ENCODE measurements at places on chromosomes 3 and 15.

- DNase-seq = no peak
These were observed at the start of gene INSYN1 for GRCh38 chr15:73753250-73754130. INSYN1 (minus strand) TSS chr15:73753351; CDS start chr15:73751130, 2,221 bp downstream.

GRCh38 chr3:55721716-55722484, 234.8 kb upstream of the WNT5A start:
- DNase-seq = no peak

DNA sequence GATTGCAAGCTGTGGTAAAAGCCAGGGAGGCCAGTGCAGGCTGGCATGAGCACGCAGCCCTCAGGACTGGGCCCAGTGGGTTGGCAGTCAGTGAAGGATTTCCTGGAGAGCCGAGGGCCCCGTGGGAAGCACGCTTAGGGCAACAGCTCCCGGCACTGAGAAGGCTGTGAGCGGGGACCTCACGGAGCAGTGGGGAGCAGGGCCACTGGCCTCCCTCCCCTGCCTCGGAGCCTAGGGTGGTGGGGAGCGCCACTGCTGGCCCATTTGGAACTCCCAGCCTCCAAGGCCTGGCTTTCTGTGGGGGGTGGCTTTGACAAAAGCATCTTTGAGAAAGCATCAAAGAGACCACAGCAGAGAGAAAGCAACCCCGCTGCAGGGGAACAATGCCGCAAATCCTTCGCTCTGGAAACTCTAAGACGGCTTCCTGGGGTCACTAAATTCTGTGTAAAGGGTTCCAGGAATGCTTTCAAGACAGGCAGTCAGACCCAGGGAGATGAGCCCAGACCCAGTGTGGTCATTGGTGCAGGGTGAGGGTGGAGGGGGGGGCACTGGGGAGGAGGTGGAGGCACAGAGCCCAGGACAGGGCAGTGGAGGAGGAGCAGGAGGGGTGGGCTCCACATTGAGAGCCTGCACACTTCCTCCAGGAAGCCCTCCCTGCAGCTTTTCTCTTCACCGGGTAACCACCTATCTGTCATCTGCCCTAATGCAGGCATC, 9.5 kb upstream of the APBA2 start:
- DNase-seq = no peak

GRCh38 chr3:156341831-156342416, 213.0 kb downstream of the SSR3 start:
- no peak for DNase-seq

- no peak for DNase-seq
These were observed 112.6 kb upstream of the KBTBD8 start for GRCh38 chr3:66885326-66886000.

- no peak for DNase-seq
These were observed 13.3 kb downstream of the GRAMD2A start for GRCh38 chr15:72184165-72184811.

DNA sequence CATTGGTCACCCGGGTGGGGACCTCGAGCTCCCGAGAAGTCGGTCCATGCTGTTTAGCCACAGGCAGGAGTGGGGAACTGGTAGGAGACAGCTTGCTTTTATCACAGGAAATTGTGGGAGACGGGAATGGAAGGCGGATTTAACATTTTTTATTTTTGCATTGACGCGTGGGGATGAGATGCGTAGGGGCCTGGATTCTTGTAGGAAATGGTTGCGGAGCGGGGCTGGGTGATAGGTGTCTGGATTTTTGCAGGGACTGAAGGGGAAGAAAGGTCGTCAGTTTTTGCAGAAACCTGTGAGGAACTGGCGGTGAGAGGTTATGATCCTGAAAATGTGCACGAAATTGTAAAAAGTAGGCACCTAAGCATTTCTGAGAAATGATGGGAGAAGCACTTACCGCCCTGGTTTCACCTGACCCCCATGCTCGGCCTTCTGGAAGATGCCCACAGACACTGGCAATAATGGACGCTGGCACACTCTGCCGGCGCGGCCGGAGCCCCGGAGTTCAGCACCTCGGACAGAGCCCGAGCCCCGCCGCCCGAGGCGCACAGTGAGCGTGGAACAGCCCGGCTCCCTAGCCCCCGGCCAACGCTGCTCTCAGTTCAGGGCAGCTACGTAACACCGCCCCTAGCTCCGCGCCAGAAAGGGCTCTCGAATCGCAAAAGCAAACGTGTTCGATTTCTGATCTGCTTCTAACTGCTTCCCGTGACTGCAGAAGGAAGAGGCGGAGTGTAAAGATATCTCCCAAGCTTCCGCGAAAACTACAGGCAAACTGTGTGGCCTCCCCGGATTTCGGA, 928 bp downstream of the ANKRD34C start:
- DNase-seq = peak; percentile 22

- DNase-seq = no peak
These were observed 241.8 kb downstream of the ADAMTS17 start for GRCh38 chr15:100099976-100100375.

GRCh38 chr15:26087881-26088280, 224.8 kb upstream of the ATP10A start:
- no peak for DNase-seq

DNA sequence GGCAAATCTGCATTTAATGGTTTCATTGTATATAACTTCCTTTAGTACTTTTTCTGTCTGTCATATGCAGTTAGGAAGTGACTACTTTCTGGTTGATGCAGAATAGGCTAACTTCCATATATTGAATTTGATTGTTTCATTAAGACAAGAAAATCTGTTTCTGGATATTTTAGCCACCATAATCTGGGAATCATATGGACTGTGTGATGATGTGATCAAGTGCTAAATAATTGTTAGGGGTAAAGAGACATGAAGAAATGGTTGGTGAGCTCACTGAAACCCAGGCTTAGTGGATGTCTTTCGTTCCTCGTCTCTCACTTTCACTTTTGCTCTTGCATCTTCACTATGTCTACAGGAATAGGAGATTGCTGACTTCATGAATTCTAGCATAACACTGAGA, 3.5 kb upstream of the MNS1 start:
- no peak for DNase-seq

DNA sequence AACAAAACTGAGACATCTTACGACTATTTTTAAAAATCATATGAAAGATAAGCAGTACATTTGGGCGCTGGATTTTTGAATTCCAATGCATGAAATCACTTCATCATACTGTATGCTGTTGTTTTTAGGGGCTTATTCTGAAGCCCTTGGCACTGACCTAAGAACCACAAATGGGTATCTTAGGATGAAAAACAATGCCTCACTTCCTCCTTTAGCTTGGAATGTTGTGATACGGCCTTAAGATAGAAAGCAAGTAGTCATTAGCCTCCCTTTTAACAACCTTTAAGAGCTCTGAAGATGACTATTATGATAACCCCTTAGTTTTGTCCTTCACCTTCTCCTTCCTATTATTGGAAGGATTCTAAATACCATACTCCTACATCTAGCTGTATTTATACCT, 289.8 kb downstream of the ARPP21 start:
- no peak for DNase-seq

- no peak for DNase-seq
These were observed 159.7 kb upstream of the MBNL1 start for GRCh38 chr3:152109038-152109437.

DNA sequence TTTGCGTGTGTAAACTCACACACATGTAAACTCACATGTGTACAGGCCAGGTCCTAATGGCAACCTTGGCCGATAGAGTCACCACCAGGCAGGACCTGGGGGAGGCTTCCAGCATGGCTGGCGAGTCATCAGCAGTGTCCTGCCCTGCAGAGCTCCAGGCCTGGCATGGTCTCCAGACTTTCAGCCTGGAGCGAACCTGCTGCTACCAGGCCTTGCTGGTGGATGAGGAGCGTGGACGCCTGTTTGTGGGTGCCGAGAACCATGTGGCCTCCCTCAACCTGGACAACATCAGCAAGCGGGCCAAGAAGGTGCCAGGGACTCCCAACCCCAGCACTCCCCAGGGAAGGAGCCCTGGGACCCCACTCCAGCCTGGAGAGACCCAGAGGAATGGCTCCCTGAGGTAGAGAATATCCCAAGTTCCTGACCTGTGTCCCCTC, 1.0 kb downstream of the SEMA3B start:
- DNase-seq = no peak

DNA sequence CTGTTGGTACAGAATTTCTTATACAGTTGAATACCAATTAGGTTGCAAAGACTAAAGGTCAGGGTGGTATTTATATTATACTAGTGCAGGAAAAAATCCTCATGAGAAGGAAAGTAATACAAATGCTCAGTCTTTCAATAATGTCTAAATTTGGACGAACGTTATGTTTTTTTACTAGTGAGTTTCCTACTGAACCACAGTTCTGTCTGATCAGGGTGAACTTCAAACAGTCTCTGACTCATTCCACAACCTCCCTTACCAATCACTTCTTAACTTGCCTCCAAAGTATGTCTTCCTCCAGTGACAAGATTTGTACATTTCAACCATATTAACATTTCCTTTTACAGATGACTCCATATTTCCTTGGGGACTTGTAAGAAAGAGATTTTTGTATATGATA, 3.4 kb downstream of the TMEM212 start:
- DNase-seq = no peak

DNA sequence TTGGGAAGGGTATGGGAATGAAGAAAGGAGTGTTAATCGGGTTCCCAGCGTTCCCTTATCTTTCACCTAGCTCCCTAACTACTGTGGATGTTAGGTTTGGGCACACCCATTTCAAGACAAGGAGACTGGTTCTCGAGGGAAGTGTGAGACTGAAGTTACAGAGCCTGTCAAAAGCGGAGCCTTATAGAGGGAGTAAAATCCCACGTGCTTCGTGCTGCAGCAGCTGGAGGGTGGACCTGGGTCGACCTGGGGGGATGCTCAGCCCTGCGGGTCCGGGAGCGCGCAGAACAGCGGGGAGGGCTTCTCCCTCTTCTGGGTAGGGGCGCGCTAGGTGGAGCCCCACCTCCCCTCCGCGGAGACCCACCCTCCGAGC, 314 bp upstream of the TMED3 start:
- DNase-seq = no peak

- no peak for DNase-seq
These were observed 4.8 kb upstream of the TFDP2 start for GRCh38 chr3:142154186-142154585.

DNA sequence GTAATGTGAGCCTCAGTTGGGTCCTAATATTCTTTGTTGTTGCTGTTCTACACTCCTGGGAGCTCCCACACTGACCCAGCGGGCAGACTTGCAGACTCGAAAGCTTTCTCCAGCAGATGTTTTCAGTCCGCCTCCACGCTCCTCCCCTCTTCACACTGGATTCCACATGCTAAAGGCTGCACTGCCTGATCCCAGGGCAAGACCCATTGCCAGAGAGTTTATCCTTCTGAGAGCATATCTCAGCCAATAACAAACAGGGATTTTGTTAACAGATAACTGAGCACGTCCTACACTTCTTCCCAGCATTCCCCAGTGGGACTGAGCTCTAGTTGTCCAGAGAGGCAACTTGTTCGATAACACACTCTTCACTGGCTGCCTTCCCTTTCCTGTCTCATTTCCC, 8.0 kb upstream of the COL6A6 start:
- no peak for DNase-seq

- DNase-seq = no peak
These were observed 61.5 kb downstream of the LRRC49 start for GRCh38 chr15:70954171-70954570.

DNA sequence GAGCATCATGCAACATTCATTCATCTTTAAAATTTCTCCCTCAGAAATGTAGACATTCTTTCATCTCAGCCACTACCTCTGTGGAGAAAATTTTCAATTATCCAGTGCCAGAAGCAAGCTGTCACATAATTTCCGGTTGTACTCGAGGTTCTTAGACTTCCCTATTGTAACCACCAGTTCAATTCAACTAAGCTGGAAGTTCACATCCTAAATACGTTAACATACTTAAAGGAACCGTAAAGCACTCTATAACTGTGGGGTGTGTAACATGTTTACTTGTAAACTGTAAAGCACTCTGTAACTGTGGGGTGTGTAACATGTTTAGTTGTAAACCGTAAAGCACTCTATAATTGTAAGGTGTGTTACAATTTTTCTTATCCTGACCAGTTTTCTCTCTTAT, 150.3 kb downstream of the PLCL2 start:
- no peak for DNase-seq

DNA sequence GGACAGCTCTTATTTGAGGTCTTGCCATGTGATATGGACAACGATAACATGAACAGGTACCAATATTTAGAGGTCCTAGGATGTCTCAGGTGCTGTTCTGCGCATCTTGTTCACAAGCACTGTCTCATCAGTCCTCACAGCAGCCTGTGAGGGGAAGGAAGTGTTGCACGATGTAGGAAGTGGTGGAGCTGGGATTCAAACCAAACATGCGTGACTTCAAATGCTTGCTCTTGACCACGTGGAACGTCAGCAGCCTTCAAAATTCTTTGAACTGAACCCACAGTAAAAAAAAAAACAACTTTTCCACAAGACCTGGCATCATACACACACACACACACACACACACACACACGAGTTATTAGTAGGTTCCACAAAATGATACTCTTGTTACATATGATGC, 153.4 kb upstream of the SMAD3 start:
- DNase-seq = no peak

- DNase-seq = no peak
These were observed 842 bp downstream of the PCCB start for GRCh38 chr3:136250903-136251460.

DNA sequence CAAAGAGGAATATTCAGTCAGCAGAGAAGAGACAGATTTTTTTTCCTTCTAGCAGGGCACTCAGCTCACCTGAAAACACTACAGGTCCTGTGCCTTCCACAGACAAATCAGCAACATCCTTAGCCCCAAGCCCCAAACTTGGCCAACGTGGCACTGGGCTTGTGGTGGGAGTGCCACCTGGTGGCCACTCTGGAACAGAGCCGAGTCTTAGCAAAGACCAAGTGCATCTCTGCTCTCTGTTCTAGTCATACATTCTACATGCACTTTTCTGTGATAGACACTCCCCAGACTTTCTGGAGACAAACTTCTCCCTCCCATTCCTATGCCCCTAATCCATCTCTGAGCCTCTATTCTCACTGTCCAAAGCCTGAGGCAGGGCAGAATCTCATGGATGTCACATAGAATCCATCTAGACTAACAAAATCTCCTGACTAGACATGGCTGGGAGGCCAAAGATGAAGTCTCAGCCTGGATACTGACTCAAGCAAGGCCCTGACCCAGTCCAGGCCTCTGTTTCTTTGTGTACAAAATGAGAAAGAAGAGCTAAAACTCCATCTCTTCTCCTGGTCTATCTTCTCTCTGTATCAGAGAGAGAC, 5.1 kb upstream of the SEMA7A start:
- no peak for DNase-seq

GRCh38 chr3:143000528-143000927, 842 bp upstream of the U2SURP start:
- no peak for DNase-seq

- peak; percentile 86 for DNase-seq
These were observed 7.2 kb downstream of the CCDC80 start for GRCh38 chr3:112633757-112634156.

Data from spinal cord (tissue), 10 donors.